ENCODE measurements at places on chromosomes 4 and X.
A peak's percentile ranks its signal among the peaks of the same experiment; 100 is the strongest.

DNA sequence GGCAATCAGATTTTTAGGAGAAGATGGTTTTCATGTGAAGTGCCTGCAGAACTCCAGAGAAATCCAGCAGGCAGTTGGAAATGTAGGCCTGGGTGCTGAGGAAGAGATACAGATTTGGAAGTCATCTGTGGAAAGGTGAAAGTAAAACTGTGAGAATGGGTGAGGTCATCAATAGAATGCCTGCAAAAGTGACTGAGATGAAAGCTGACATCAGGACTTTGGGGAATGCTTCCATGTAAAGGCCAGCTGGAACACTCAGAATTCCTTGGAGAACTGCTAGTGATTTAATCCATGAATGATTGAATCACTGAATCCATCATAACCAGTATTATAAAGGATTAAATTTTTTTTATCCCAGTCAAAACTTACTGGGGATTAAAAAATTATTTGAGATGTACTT lies 124.5 kb upstream of the GIMD1 start:
- DNase-seq: no peak

DNA sequence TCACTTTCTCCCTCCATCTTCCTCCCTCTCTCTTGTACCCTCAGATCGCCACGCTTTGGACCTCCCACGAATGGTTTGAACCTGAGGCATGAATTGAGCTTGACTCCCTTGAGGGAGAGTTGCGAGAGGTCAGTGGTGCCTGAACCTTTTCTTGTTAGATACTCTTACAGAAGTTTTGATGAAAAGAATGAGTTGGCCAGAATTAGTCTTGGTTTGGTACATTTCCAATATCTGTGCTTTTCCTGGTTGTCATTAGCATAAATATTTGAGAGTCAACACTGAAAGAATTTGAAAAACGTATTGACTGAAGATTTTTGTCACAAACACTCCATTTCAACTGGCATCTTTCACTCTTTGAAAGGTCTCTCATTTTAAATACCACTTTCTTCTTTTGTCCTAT lies 510.6 kb upstream of the DIPK2B start:
- DNase-seq: no peak

GRCh38 chrX:17377091-17377717 lies 2.2 kb downstream of the NHS start:
- no peak for DNase-seq

DNA sequence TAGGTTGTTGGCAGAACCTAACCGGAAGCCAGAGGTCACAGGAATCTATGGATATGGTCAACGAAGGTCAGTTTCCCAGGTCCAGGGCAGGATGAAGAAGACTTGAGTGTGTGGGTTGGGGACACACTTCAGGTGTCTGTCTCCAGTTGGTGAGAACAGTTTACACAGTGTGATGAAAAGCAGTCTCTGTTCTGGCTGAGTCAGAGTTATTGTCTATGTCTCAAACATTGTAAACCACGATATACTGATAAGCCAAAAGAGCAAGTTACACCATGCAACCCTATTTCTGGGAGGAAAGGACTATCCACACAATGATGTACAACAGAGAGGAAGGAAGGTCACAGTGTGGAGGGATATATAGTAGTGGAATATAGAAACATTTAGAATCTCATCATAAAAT lies 187.1 kb upstream of the C1QTNF7 start:
- no peak for DNase-seq

- peak; percentile 86 for DNase-seq
Observed at GRCh38 chr4:84966382-84967242, at the start of gene WDFY3. TSS of gene WDFY3 (minus strand) at chr4:84966690. CDS start at chr4:84860591, 106,099 bp downstream.

- no peak for DNase-seq
Observed at GRCh38 chrX:102697494-102697893, 14.8 kb upstream of the GPRASP2 start.

- DNase-seq: no peak
Observed at GRCh38 chrX:97030463-97030862, 146.8 kb downstream of the RPA4 start.

DNA sequence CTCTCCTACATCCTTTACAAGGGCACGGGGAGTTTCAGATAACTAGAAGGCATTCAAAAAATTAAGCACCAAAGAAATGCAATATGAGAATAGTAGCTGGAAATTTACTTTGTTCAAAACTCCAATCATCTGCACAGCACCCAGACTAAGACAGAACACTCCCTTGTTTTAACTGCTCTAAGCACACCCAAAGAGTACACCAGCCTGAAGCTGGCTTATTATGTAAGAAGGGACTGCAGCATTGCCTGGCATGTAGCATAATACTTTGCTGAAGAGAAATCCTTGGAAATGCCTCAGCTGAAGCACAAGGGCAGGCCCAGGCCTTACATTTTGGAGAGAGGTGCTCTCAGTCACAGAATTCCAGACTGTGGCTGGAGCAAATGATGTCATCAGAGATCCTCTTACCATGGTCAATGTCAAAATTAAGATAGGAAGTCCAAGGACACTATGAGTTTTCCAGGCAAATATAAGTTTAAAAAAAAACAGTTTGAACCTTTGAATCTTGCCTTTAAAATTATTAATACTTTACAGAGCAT lies 14.8 kb downstream of the ARHGEF6 start:
- DNase-seq: no peak

DNA sequence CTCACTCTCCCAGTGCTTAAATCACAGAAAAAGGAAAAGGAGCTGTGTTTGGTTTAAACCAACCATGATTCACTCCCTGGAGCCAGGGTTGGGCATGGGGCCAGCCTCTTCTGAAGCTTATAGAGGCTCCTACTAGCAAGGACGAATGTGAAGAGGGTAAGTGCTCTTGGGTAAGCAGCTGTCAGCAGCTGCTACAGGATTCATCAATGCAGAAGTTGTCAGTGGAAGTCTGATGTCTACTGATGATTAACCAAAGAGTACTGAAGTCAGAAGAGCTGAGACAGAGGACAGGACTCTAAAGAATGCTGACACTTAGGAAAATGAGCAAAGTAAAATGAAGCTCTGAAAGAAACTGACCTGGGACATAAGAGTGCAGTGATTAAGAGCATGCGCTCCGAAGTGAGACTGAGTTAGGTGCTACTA lies 32.7 kb upstream of the JADE1 start:
- DNase-seq: peak; percentile 2

GRCh38 chrX:53421772-53422085 lies 725 bp downstream of the SMC1A start:
- no peak for DNase-seq

- no peak for DNase-seq
Observed at GRCh38 chr4:112005027-112005426, 140.2 kb upstream of the FAM241A start.

- no peak for DNase-seq
Observed at GRCh38 chr4:128161138-128161537, 100.0 kb downstream of the LARP1B start.

- DNase-seq: no peak
Observed at GRCh38 chrX:151830911-151831310, 81.8 kb upstream of the MAGEA4 start.

DNA sequence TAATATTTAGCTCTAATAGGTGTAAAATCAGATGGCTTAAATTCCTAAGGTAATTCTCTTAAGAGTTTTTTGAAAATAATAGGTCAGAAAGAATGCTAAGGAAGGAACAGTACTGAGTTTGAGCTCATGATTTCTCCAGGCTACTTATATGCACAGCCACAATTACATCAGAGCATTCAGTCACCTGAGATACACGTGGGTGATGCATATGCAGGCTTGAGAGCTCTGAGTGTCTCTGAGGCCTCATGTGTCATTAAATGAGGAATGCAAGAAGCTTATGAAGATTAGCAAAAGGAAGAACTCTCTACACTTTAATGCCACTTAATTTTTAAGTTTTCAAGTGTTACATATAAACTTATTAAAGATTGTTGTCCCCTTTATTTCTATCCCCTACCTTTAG lies 124.0 kb upstream of the STIM2 start:
- no peak for DNase-seq

DNA sequence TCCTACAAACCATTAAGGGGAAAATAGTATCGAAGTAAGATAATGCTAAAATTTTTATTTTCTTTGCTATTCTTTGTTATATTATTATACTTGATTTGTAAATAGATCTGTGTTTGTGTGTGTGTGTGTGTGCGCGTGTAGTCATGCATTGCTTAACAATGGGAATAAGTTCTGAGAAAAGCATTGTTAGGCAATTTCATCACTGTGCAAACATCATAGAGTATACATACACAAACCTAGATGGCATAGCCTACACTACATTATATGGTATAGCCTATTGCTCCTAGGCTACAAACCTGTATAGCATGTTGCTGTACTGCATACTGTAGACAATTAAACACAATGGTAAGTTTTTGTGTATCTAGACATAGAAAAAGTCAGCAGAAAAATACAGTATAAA lies 17.1 kb downstream of the MTTP start:
- no peak for DNase-seq

GRCh38 chr4:184416913-184417734 lies 57.2 kb downstream of the IRF2 start:
- DNase-seq: no peak

GRCh38 chr4:165758086-165758485 lies 115.0 kb upstream of the TLL1 start:
- DNase-seq: no peak

GRCh38 chrX:40155589-40156469 lies 58.1 kb upstream of the BCOR start:
- DNase-seq: no peak

DNA sequence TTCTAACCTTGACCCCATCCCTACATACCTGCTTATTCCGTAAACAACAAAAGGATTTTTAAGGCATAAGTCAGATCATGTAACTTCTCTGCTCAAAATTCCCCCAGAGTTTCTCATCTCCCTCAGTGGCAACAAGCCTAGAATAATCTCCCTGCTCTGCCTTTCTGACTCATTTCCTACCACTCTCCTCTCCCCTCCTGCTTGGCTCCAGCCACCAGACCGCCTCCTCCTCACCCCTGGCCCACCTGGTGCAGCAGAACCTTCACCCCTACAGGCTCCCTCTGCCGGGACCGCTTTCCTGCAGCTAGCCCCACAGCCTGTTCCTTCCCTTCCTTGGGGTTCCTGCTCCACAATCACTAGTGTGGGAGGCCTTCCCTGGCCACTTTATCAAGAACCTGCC lies 32.1 kb downstream of the TSPAN5 start:
- peak; percentile 85 for DNase-seq

DNA sequence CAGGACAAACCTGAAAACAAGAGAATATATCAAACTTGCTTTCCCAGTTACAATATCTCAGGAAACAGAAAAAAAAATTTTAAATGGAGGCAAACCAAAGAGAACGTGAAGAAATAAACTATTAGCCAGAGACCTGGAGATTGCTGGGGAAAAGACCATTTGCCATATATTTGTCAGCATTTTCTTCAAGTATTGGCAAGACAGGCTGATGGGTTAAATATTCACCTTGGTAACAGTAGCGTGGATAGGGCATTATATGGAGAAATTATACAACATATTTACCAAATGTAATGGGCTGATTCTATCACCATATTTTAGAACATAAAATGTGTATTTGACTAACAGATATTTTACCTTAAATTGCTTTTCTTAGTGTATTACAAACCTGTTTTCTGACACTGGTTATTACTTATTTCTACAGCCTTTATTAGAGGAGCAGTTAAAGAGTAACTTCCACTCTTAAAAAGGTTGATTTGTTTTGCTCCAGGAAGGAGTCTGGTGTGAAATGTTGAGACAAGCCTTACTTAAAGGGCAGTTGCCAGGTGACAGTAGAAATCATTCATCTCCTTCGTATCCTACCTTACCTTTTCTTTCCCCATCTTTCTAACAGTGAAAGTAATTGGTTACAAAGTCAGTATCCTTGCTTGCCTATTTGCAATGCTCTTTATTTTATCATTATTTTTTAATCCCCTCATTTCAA lies 575.5 kb downstream of the GBA3 start:
- no peak for DNase-seq

- no peak for DNase-seq
Observed at GRCh38 chr4:70449220-70449619, 22.8 kb upstream of the MUC7 start.

- DNase-seq: no peak
Observed at GRCh38 chrX:7993873-7994272, 66.7 kb upstream of the PNPLA4 start.

DNA sequence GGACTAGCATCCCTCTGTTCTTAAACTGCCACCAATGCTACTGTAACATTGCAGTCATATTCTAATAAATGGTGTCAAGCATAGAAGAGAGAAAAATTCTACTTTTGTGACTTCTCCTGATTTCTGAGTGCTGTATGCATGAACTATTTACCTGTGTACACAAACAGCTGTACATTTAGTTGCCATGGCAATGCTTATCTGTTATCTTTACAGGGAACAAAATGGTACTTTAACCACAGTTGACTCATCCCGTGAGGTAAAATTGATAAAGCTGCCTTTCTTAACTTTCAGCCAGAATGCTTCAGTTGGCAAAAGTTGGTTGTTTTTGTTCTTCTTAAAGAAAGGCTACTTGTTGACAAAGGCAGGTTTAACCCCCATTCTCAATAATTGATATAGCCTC lies 587.5 kb upstream of the MAGEB2 start:
- DNase-seq: no peak

- no peak for DNase-seq
Observed at GRCh38 chr4:174880001-174880400, 38.2 kb upstream of the ADAM29 start.

DNA sequence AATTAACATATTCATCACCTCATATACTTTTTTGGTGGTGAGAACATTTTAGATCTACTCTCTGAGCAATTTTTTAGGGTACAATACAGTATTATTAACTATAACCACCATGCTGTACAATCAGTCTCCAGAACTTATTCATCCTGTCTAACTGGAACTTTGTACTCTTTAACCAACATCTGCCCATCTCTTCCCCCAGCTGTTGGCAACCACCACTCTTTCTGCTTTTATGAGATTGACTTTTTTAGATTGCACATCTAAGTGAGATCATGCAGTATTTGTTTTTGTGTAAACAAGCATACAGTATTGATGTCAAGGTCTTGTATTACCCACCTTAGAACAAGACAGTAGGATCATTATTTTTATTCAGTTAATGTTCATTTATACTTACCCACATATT lies 516.8 kb downstream of the RPA4 start:
- DNase-seq: no peak

DNA sequence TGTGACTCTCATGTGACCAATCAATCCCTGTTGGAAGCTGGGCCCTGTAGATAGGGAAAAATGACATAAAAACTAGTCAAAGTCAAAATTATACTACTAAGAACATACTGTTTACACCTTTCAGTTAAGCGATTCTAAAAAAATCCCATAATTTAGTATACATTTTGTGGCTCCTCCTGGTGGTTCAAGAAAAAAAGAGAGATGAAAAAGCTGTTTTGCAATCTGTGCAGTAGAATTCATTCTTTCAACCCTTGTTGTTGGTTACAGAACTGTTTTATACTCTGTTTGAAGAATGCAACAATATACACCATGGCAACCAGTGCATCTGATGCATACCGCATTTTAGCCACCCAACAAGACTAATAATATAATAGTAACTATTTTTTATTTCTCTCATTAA lies 66.8 kb upstream of the ANK2 start:
- DNase-seq: no peak

DNA sequence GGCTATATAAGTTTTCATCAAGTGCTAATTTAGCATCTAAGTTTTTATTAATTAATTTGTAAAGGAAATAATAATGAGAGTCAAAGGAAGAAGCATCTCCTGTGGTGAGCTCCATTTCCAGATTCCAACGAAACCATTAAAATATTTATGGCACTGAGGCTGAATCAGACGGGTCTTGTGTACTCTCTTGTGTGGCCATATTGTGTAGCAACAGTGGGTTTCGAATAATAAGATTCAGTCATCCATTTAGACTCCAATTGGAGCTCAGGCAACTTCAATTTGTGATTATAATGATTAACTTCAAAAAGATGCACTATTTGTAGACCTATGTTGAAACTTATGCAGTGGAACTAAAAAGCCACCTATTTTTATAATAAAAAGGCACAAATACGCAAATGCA lies 82.4 kb downstream of the SNCA start:
- DNase-seq: no peak

GRCh38 chr4:133759428-133759827 lies 442.2 kb downstream of the PABPC4L start:
- DNase-seq: no peak

All from SW 1271 (cell line).